Left lung (tissue), 14 donors: ENCODE measurements at places on chromosomes 16 and 17.

- no peak for DNase-seq
These were observed 20.5 kb downstream of the EFTUD2 start for GRCh38 chr17:44878627-44879221.

DNA sequence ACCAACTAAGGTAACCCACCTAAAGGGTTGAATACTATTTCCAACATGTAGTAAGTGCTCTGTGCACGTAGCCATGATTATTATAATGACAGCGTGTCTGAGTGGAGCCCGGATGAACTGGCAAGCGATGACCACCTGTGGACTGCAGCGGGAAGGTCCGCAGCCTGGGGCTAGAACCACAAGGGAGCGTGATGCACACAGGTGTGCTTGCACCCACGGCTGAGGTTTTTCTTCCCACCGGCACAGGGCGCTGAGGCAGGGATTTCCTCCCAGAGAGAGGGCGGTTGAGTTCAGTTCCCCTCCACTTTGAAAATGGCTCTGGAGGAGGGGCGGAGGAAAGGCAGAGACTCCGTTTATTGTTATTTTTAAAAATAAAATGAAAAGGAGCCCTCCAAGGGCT lies 221.7 kb upstream of the HSBP1 start:
- DNase-seq = no peak

DNA sequence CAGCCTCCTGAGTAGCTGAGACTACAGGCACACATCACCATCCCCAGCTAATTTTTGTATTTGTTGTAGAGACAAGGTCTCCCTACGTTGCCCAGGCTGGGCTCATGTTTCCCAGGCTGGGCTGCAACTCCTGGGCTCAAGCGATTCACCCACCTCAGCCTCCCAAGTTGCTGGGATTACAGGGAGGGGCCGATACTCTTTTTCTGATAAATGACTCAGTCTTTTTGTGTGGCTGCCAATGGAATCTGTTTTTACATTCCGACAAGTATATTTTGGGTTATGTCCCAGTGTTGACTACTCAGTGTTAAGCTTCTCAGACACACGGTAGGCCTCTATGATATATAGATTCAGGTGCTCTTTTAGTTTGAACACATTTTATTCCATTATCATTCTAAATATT lies 58.1 kb downstream of the SLFN11 start:
- DNase-seq = peak; percentile 12

GRCh38 chr17:70041540-70041939 lies 33.5 kb upstream of the KCNJ16 start:
- DNase-seq = no peak

GRCh38 chr17:28092088-28092487 lies 49.6 kb downstream of the NLK start:
- no peak for DNase-seq
